Activated CD4-positive, alpha-beta T cell treated with anti-CD3 and anti-CD28 coated beads for 4 hours (primary cell): ENCODE measurements at places on chromosomes 4 and X.

DNA sequence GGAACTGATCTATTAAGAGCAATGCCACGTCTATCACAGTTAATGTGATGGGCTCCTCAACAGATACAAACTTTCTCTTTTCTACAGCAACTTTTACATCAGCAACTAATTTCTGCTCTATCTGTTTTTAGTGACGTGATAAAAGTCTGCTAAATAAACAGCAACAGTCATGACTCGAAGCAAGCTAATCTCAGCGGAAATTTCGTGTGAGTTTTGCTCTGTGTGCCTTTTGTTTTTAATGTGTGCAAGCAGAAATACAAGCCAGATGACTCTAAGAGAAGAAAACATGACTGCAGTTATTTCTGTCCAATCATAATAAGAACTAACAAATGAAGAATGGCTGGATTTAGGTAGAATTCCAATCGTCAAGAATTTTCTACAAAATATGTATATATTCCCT lies 214.3 kb downstream of the LDB2 start:
- no peak for DNase-seq

- DNase-seq, result no peak
Measured at GRCh38 chr4:16111533-16111932, 27.7 kb upstream of the PROM1 start.

GRCh38 chr4:29311247-29311646 lies 1408.9 kb upstream of the PCDH7 start:
- DNase-seq, result no peak

- DNase-seq, result no peak
Measured at GRCh38 chr4:3747581-3747904, 18.6 kb upstream of the ADRA2C start.

GRCh38 chr4:105714071-105714521 lies 5.5 kb downstream of the GSTCD start:
- no peak for DNase-seq

- DNase-seq, result no peak
Measured at GRCh38 chr4:4871573-4872313, 12.3 kb downstream of the MSX1 start.

DNA sequence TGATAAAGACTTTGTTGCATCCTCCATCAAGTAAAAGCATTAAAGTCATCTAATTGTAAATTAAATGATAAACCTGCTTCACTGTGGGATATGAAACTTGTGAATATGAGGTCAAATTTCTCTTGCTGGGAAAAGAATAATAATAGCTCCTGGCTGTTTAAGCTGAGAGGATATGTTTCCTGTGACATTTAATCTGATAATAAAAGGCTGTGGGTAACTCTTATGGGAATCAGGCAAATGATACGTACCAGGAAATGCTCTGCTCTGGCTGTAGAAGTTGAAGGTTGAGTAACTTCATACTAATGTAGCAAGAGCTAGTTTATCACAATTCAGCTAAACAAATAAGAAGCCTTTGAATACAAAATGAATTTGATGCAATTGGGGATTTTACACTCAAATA lies 574.6 kb downstream of the RAPGEF2 start:
- no peak for DNase-seq

DNA sequence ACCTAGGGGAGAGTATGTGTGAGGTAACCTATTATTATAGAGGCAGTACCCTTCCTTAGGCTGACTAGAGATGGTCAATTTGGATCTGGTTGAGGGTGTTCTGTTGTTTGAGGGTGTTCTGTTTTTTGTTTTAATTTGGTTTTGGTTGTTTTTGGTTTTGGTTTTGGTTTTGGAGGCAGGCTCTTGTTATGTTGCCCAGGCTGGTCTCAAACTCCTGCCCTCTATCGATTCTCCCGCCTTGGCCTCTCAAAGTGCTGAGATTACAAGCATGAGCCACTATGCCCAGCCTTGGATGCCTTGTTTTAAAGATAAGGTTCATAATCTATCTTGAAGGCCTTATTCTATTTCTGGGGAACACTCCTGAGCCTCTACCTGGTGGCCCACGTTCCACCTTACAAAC lies 912 bp downstream of the CXorf65 start:
- DNase-seq, result no peak

GRCh38 chr4:56704089-56704871 lies 23.2 kb upstream of the HOPX start:
- no peak for DNase-seq

- DNase-seq, result peak; percentile 4
Measured at GRCh38 chr4:55184600-55185523, 59.5 kb upstream of the KDR start.

DNA sequence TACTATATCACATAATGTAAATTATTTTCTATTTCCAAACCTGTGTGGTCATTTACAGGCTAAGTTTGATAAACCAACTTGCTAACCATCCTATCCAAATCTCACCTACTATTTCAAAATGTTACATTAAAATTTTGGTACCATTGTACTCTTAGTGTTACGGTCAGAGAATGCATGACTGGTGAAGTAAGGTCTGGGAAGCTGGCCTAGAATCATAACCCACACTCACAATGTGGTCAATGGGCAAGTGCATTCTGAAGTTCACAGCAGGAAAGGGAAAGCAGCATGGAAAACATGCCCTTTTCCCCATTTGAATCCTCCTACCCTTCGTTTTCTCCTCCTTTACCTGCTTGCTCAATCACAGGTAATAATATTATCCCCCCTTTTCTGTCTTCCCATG lies 54.4 kb downstream of the PPP3CA start:
- DNase-seq, result no peak

GRCh38 chr4:94344457-94344856 lies 1.8 kb upstream of the HPGDS start:
- DNase-seq, result no peak

DNA sequence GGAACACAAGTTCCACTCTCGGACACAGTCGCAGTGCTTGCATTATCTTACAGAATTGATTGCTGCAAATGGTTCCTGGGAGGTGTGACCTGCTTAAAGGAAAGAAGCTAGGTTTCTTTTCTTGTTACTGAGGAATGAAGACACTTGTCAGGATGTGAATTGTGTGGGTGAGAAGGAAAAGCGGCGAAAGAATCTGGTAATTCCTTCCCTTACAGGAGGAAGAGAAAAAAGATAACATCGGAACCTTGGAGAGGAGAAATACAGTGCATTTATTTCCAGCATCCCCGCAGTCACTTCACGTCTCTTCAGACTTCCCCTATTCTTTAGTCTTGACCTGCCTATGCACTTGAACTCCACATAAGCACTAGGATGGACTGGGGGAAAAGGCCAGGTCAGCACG lies 389 bp upstream of the CCSER1 start:
- DNase-seq, result no peak

GRCh38 chrX:66163849-66164411 lies at the start of gene HEPH:
HEPH (plus strand) TSS chrX:66164247; CDS start chrX:66170571, 6,324 bp downstream.
- no peak for DNase-seq

- DNase-seq, result no peak
Measured at GRCh38 chr4:10671366-10671765, 13.2 kb downstream of the CLNK start.

GRCh38 chrX:133852837-133853356 lies 132.5 kb downstream of the GPC3 start:
- no peak for DNase-seq

- no peak for DNase-seq
Measured at GRCh38 chr4:36236159-36236558, 8.2 kb downstream of the ARAP2 start.

DNA sequence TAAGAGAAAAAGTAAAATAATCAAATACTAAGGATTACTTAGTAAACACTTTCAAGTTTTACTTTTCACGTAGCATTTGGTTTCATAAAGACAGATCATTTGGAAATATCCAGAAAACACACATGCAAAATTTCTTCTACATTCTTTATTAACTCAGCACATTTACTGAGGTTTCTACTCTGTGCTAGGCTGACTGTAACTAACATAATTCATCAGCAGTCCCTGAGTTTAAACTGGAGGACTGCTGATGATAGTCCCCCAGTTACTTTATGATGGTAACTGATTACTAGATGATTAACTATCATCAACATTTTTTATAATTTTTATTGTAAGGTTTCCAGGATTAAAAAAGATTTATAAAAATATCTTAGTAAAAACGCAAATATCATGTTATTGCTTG lies 12.3 kb downstream of the LEF1 start:
- no peak for DNase-seq

- DNase-seq, result no peak
Measured at GRCh38 chr4:148255344-148255720, 186.9 kb downstream of the NR3C2 start.

- no peak for DNase-seq
Measured at GRCh38 chrX:40434947-40435346, 145.8 kb upstream of the ATP6AP2 start.

DNA sequence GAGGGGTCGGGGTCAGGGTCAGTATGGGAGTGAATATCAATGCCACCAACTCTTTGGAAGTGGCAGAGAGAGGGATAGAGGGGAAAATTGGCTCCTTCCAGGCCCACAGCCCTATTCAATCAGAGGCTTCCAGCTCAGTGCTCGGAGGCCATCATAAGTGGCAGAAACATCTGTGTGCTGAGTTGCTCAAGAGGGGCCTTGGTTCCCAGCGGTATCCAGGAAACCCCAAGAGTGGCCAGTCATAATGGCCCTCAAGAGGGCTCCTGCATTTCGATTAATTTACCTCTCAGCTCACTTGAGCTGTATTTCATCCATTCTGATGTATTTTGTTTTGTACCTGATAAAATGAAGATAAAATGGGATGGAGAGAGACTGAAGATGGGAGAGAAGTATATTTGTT lies 154.3 kb upstream of the EOLA2 start:
- no peak for DNase-seq

DNA sequence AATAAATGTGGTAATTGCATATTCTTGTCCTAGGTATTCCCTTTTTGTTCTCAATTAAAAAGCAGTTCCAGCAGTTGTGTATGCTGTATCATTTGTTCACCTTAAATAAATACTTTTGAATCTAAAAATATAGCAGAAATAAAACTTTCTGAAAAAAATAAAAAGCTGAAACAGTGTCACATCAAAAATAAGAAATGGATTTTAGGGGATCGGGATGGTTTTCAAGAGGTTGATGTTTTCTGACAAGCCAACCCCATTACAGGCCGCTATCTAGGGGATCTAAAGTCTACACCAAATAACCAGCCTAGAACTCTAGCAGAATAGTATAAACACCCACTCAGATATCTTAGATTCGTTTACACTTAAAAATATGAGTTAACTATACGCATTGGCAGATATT lies 95.4 kb upstream of the MAML3 start:
- DNase-seq, result no peak

DNA sequence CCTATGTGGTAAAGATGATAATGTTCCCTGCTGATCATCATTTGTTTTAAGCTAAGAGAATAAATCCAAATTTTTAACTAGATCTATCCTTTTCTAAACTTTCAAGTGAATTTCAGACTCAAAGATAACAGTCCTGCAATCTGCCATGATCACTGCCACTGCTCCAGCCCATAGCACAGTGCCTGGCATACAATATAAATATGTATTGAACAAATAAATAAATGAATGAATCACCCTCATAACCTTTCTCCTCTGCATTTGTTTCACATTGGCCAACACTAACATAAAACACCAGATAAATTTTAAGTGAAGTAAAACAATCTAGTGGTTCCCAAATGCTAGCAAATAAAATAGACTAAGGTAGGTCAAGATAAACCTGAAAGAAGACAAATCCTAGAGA lies 439.0 kb downstream of the GPM6A start:
- no peak for DNase-seq

GRCh38 chr4:140189805-140190204 lies 35.8 kb upstream of the MAML3 start:
- DNase-seq, result no peak

- no peak for DNase-seq
Measured at GRCh38 chr4:90950385-90950841, 823.2 kb downstream of the CCSER1 start.
